ENCODE measurements at places on chromosomes 6 and 20. TPM values are rescaled to one million over a fixed set of nuclear protein-coding genes. Genes with fewer than 3 reads are reported as not detected.

Gene PHACTR3
- total RNA-seq, result 2.1 TPM

Gene RIMS1
- 3.7 TPM for total RNA-seq

Gene ELOVL5
- 66.3 TPM for total RNA-seq

Gene TGM3
- 1.5 TPM for total RNA-seq
